ENCODE measurements at places on chromosomes 6 and 20.

DNA sequence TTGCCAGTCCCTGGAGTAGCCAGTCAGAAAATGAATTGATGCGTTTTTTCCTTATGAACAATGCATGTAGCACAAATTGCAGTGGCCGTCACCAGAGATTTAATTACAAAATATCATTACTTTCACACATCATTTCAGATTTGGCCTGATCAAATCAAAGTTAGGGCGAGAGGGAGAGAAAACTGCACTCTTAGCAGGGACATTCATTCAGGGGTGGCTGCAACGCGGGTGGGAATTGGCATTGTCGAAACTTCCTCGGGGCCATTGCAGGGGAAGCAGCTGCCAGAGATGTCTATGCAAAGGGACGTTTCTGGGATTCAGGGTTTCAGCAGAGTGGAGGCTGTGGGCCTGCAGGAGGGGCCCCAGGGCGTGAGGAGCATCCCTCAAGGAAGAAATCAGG, 76.5 kb upstream of the TOP1 start:
- DNase-seq = no peak

DNA sequence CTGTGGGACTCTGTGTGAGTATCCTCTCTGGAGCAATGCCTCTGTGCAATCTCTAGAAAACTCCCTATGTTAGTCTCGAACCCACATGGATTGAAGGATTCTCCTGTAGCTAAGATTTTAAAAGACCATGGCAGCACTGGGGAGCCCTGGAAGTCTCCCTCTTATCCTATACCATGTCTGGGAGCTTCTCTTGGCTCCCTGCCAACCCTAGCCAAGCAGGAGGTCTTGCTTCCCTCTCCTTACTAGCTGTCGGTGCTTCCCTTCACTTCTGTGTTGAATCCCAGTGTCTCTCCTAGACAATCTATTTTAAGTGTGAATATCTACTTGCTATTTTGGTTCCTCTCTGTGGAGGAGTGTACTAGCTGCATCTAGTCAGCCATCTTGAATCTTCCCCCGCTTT, 118.8 kb upstream of the NRN1 start:
- DNase-seq = no peak

GRCh38 chr20:48878534-48879248, 42.8 kb upstream of the ARFGEF2 start:
- DNase-seq = no peak

- no peak for DNase-seq
These were observed 537.4 kb downstream of the PTPRT start for GRCh38 chr20:42652266-42652665.

DNA sequence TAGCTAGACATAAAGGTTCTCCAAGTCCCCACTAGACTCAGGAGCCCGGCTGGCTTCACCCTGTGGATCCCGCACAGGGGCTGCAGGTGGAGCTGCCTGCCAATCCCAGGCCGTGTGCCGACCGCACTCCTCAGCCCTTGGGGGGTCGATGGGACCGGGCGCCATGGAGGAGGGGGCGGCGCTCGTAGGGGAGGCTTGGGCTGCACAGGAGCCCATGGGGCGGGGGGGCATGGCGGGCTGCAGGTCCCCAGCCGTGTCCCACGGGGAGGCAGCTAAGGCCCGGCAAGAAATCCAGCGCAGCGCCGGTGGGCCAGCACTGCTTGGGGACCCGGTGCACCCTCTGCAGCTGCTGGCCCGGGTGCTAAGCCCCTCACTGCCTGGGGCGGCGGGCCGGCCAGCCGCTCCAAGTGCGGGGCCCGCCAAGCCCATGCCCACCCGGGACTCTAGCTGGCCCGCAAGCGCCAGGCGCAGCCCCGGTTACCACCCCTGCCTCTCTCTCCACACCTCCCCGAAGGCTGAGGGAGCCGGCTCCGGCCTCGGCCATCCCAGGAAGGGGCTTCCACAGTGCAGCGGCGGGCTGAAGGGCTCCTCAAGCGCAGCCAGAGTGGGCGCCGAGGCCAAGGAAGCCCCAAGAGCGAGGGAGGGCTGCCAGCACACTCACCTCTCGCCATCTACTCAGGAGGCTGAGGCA, 26.5 kb upstream of the ID1 start:
- DNase-seq = no peak

DNA sequence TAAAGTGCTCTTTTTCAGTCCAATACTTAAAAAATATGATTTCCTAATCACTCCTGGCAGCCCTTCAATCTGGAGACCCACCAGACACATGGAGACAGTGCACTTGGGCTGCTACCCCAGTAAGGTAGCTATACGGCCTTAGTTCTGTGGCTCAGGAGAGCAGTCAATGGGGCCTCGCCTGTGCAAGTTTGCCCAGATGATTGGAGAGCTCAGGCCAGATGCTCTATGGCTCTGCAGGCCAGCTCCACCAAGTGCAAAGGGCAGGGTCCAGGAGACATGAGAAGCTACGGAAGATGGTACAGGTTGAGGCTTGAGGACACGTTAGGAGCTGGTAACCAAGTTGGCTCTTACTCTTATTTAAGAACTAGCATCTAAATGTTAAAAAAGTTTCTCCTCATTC, 30.7 kb downstream of the STK38 start:
- DNase-seq = no peak

DNA sequence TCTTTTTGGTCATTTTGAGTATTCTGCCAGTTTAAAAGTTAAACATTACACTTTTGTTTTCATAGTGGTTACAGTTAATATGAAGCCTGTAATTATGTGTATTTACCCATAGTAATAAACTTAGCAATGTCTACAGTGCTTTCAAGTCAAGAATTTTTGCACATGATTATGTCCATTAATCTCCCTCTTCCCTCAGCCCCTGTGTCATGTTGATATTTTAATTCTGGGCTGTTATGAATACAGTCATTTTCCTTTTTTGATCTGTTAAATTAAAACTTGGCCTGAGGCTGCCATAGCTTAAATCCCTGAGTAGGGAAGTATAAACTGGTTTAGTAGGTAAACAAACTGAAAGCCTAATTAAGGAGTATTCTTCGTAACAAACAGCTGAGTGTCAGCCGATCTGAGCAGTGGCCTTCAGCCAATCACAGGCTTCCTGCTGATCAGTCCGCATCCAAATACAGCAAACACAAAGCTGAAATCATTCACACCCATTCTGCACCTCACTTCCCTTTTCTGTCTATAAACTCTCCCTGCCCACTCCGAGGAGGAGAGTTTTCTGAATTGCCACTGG, 9.5 kb upstream of the SFT2D1 start:
- no peak for DNase-seq

DNA sequence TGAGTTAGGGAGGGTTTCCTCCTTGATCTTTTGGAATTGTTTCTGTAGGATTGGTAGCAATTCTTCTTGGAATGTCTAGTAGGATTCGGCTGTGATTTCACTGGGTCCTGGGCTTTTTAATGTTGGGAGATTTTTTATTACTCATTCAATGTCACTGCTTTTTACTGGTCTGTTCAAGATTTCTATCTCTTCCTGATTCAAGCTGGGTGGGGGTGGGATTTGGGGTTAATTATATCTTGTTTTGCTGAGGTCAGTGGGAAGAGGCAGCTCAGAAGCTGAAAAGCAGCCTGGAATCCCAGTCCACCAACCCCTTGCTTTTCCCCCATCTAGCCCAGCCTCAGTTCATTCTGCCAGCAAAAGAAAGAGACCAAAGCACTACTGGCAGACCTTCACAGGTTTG, 39.6 kb downstream of the SUMO4 start:
- no peak for DNase-seq

GRCh38 chr20:4717816-4718570, 3.7 kb upstream of the PRND start:
- no peak for DNase-seq

DNA sequence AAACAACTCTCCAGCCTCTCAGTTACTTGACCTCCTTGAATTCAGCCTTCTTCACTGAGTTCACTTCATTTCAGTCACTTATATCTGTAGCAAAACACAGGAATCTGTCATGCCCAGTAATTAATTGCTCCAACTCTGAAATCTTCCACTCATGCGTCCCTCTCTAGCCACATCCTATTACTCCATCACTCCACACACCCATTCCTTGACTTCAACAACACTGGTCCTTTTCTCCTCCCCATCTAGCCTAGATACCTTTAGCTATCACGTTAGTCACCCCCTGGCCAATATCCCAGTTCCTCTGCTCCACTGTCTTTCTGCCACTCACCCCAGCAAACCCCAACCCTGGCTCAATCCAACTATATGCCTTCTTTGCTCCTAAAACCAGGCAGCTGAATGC, 7.7 kb downstream of the ZHX3 start:
- DNase-seq = no peak

DNA sequence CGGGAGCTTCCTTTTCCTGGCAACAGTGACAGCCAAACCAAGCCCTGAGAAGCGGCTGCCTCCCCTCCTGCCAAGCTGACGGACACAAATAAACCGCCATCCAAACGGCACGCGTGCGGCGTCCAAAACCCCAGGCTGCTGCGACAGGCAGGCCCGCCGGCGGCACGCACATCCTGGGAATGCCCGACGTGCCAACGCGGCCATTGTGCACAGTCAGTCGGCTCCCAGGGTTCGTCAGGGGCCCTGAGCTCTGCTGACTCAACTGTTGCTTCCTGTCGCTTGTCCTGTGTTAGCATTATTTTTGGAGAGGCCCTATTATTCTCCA, 6.8 kb downstream of the JAG1 start:
- DNase-seq = no peak

DNA sequence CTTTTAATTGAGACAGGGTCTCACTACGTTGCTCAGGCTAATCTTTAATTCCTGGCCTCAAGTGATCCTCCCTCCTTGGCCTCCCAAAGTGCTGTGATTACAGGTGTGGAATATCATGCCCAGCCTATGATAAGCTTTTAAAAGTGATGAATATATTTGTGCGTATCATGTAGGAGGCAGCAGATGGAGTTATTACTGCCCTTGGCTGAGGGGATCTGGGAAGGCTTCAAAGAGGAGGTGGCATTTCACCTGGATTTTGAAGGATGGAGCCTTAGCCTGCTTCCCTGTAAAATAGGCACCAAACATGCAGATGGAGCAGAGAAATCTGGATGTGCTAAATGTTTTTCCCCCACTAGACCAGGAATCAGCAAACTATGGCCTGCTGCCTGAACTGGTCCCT, 10.1 kb downstream of the PIM1 start:
- DNase-seq = no peak

DNA sequence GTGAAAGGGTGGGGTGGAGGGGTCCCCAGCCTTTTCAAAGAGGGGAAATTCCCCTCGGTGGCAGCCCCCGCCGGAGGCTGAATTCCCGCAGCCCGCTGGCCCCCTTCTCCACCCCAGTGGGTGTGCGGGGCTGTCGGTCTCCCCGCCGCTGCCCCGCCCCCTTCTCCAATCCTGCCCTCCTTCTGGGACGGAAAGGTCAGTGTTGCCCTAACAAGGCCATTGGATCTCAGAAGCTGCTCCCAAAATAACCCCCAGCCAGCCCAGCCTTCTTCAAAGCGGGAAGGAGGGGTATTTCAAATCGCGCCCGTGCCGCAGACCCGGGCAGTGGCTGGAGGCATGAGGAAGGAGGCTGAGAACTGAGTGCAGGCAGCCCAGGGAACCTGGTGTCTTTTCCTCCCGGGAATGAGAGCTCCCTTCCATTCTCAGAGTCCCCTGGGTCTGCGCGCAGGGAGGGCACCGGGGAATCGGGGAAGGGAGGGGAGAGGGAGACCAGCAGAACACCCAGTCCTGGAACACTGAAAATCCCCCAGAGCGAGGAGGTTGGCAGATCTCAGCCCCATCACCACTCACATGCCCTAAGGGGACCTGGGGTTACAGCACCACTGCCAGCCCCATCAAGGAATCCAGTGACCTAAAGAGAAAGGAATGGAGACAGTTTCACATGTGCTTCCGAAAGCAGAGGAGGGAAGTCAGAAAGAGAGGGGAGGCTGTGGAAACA, at the start of gene JPH2:
Gene JPH2 (minus strand): TSS at position 135 of the 718 bp plus-strand sequence. CDS start 483 bp downstream, outside the sequence.
- no peak for DNase-seq

DNA sequence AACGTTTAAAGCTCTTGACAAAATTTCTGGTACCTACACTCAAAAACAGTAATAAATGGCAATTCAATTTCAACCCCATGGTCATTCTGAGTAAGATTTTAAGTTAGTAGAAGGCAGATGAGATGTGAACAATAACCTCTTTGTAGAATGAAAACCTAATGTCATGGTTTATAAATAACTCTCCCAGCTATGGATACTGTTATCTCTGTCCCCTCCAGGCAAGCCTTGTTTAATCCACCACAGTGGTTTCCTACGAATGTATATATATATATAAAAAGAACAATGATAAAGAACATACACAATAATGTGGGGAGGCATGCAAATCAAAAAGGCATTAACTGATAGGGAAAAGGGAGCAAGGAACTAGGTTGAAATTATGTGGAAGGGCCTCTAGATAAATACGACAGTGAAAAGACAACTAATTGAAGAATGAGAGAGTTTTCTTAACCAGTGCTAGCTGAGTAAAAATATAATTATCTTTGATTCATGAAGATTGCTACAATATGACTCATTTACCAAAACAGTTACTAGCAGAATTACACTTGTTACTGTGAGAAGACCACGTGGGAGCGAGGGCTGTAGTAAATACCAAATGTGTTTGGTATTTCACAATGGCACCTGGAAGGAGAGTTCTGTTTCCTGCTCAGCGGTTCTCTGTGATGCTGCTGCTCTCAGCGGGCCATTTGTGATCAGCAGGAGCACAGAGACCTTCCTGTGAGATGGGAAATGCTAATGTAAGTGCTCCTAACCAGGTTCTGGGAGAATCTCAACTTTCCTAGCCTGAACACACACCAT, 173.7 kb downstream of the MBOAT1 start:
- DNase-seq = no peak

GRCh38 chr6:69825904-69826303, 29.1 kb upstream of the LMBRD1 start:
- DNase-seq = no peak

All from activated T-cell treated with anti-CD3 and anti-CD28 coated beads for 1 hour (primary cell).